Central memory CD4-positive, alpha-beta T cell (primary cell): ENCODE measurements at places on chromosomes 4 and X.
A peak's percentile ranks its signal among the peaks of the same experiment; 100 is the strongest.

GRCh38 chrX:148120999-148121623 is 140.0 kb downstream of the FMR1NB start:
- no peak for DNase-seq

DNA sequence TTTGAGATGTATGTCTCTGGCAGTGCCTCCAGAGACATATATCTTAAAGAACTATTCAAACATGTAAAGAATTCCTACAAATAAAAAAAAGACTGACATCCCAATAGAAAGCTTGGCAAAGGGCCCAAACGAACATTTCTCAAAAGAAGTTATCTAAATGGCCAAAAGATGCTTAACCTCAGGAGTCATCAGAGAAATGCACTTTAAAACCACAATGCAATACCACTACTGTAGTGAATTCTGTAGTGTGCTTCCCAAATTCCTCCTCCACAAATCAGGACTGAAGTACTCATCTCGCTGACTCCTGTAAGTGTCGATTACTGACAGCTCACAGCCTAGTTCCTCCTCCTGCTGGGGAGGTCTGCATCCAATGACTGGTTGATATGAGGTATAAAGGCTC is 129.0 kb upstream of the MAMLD1 start:
- DNase-seq = no peak

- no peak for DNase-seq
Measured at GRCh38 chrX:134020910-134021309, 35.5 kb upstream of the GPC3 start.

- no peak for DNase-seq
Measured at GRCh38 chrX:32673193-32673592, 538.2 kb downstream of the DMD start.

DNA sequence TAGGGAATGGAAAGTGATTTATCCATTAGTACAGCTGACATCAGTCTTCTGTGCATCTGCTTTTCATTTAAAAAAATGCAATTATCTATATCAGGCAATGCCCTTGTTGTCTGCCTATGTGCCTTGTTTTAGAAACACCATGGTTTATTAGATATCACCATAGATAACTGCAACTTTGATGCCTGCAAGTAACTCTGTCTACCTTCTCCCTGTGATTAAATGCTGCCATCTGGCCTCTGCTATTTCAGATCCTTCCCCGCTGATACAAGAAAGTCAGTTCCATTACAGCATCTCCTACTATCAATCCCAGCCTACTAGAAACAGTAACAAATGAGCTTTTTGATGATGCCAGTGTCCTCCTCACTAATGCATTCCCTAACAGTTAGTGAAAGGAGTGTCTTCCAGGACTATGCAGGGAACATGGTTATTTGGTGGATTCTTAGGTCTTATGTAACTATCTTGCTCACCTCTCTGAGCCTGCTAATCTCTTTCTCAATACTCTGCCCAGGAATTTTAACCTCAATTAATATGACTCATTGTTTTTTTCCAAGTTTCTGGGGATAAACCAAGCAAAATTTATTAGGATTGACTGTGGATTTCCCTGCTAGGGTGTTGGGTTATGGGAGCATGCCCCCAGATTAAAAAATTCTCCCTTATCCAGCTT is 444.9 kb downstream of the RAPGEF2 start:
- DNase-seq = no peak

- peak; percentile 27 for DNase-seq
Measured at GRCh38 chr4:153466949-153467896, 1.1 kb downstream of the TMEM131L start.

DNA sequence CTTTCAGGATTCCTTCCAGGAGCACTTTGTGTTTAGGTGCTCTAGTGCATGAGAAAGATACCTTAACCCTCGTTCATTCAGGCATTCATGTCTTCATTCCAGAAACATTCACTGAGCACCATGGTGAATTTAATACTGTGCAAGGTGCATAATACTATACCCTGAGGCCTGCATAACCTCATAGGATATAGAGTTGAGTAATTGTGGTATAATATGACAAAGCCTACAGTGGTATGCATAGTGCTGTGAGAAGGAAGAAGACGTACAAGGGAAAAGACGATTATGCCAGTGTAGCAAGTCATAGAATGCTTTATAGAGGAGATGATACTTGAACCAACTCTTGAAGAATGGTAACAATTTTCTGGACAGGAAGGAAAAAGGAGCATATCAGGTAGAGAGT is 34.3 kb downstream of the MTM1 start:
- DNase-seq = no peak

GRCh38 chr4:164023214-164023613 is 528.7 kb downstream of the TMA16 start:
- no peak for DNase-seq

- DNase-seq = no peak
Measured at GRCh38 chr4:77199701-77200100, 42.7 kb downstream of the CCNG2 start.

GRCh38 chr4:77734928-77735327 is 84.2 kb downstream of the CNOT6L start:
- peak; percentile 34 for DNase-seq

GRCh38 chrX:7759830-7760229 is 83.1 kb upstream of the VCX start:
- DNase-seq = no peak

- DNase-seq = no peak
Measured at GRCh38 chr4:80803337-80803736, 227.2 kb upstream of the BMP3 start.
